Stimulated activated CD4-positive, alpha-beta T cell treated with anti-CD3 and anti-CD28 coated beads, TNF-alpha, amount 100 ng/mL, for 48 hours (primary cell): ENCODE measurements at places on chromosomes 2 and 18.

GRCh38 chr2:234033174-234033573 is 17.3 kb upstream of the SPP2 start:
- DNase-seq = no peak

GRCh38 chr18:58194028-58194427 is 150.0 kb downstream of the NEDD4L start:
- no peak for DNase-seq

DNA sequence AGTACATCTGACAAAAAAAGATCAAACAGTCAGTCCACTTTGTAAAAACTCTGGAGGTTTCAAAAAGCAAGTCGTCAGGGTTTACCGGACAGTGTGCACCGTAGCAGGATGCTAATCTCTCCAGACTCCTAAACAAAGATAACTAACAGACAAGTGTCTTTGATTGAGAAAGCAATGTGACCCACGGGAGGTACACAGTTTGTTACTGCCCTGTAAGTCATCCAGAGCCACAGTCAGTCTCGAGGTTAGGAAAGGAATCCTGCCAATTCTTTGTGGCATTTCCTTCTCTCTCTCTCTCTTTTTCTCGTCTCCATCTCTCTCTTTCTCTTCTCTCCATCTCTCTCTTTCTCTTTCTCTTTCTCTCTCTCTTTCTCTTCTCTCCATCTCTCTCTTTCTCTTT is 42.8 kb downstream of the LRRTM4 start:
- no peak for DNase-seq

DNA sequence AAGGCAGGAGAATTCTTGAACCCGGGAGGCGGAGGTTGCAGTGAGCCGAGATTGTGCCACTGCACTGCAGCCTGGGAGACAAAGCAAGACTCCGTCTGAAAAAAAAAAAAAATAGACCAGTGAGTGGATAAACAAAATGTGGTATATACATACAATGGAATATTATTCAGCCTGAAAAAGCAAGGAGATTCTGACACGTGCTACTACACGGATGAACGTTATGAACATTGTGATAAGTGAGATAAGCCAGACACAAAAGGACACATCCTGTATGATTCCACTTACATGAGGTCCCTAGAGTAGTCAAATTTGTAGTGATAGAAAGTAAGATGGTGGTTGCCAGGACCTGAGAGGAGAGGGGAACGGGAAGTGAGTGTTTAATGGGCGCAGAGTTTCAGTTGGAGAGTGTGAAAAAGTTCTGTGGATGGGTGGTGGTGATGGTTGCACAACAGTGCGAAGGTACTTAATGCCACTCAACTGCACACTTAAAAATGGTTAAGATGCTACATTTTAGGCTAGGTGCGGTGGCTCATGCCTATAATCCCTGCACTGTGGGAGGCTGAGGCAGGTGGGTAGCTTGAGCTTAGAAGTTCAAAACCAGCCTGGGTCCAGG is 38.3 kb downstream of the NIFK start:
- no peak for DNase-seq

GRCh38 chr2:158662421-158662820 is 132.7 kb upstream of the DAPL1 start:
- no peak for DNase-seq

DNA sequence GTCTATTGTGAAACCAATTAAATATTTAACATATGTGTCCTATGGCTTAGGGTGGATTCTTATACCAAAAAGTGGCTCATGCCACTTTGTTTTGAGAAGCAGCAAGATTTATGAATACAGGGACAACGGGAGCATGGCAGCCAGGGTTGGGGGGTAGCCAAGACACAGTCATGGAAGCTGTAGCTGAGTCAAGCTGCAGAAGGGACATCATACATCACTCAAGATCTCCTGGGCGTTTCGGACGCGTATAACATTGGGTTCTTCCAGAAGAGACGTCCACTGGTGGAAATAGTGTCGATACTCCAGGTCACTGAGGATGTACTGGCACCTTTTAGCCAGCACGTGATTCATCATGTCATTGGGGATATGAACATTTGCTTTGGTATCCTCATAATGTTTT is 152.7 kb downstream of the RIF1 start:
- DNase-seq = no peak

- no peak for DNase-seq
Measured at GRCh38 chr18:30684825-30685481, 357.6 kb downstream of the DSC3 start.

GRCh38 chr2:191625016-191625415 is 52.9 kb upstream of the NABP1 start:
- no peak for DNase-seq

DNA sequence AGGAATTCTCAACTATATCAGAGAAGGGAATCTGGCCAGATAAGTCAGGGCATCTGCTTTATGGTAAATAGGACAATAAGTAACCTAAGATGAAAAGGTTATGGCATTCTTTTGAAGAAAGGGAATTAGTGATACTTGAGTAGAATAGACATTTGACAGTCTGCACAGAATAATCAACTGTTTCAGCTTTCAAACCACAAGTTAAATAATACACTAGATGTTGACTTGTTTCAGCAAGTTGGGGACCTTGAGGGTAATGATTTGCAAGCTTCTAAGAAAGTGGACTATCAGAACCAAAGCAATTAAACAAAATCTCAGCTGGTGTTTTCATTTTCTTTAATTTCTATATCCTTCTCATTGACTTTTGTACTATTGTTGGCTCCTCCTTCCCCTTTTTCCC is 54.5 kb downstream of the SLC39A10 start:
- no peak for DNase-seq

DNA sequence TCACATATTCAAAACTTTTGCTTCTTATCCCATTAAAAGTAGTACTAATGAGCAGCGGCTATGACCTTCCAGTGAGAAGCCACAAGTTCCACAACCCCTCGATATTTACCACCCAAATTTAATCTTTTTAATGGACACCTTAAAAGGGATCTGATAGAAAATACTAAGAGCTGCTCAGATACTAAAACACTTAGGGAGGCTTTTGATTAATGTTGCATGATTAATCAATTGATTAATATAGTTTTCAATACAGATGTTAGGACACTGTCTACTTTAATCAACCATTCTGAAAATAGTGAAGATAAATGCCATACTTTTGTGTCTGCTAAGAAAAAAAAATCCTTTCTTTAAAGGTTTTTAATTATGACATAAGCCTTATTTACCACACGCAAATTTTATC is 1312.8 kb upstream of the ACVR2A start:
- no peak for DNase-seq

- no peak for DNase-seq
Measured at GRCh38 chr18:29449424-29449823, 1272.5 kb upstream of the CDH2 start.

- no peak for DNase-seq
Measured at GRCh38 chr2:168798888-168799410, 3.5 kb upstream of the NOSTRIN start.

DNA sequence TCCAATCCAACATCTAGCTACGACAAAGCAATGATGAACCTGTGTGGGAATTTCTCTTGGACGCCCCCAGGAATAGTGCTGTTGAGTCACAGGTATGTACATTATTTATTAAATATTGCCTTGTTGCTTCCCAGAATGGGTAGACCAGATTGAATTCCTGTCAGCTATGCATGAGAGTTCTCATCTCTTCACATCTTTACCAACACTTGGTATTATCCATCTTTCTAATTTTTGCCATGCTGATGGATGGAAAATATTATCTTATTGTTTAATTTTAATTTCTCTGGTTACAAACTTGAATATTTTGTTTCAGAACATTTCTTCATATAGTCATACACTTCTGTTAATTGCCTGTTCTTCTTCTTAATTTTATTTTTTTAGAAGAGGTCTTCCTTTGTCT is 9.6 kb upstream of the RAB10 start:
- DNase-seq = no peak

GRCh38 chr2:120845277-120845676 is 109.6 kb downstream of the GLI2 start:
- DNase-seq = no peak

- DNase-seq = no peak
Measured at GRCh38 chr2:75342504-75343175, 143.3 kb upstream of the TACR1 start.

- no peak for DNase-seq
Measured at GRCh38 chr2:14621906-14622549, 10.5 kb upstream of the LRATD1 start.

DNA sequence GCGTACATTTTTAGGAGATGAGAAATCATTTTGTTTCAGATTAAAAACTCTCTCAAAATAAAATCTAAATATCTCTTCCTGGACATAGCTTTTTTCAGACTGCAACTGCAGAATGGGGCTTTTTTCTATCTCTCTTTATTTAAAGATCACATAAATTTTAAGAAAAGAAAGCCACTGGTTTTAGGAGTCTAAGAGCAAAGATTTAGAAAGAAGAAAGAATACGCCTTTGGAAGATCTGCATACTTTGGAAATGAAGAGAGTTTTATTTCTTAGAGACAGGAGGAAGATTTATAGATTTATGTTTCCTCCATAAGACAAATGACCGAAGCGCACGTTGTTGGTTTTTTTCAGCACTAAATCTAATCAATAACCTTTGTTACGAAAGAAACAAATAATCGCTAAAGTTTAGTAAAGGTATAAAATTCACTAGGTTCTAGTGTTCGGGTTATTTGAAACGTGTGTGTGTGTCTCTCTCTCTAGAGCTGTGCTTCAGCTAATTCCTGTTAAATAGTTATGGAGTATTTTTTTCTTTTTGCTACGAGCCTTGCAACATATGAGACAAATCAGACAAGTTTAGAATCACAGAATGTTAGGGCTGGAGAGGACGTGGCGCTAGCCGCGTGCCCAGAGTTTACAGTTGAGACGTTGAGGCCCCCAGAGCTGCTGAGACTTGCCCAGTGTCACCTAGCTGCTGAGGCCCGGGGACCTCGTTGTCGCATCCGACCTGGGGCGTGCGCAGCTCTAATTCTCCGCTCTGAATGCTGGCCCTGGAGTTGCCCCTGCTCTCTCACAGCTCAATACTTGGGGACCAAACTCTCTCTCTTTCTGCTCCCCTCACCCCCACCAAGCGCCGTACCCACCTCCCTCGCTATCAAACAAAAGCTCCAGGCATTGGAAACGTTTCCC is 69.9 kb downstream of the CTAGE1 start:
- no peak for DNase-seq
